Stimulated activated CD4-positive, alpha-beta T cell treated with anti-CD3 and anti-CD28 coated beads, Interleukin-1b, Interleukin-23, amount 100 ng/mL, for 1 hour (primary cell): ENCODE measurements at places on chromosomes 3 and 15.

DNA sequence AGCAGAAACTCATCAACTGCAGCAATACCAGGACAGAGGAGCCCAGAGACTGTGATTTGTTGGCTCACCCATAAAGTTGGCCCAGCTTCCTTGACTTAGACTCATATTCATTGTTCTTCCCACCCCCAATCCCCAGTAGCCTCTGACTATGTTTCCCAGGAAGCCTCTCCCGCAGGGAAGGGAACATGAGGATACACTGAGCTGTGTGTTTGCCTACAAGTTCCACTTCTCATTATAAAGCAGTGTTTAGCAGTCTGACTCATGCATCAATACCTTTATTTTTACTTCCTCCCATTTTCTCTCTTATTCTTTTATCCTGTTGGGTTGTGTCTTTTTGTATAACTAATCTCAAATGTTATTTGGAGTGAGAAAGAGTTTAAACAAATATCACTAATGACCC is 111.6 kb upstream of the PHLDB2 start:
- no peak for DNase-seq

- no peak for DNase-seq
These were observed 150.6 kb downstream of the KCNMB2 start for GRCh38 chr3:178686826-178687225.

GRCh38 chr3:36919439-36920160 is 25.3 kb downstream of the TRANK1 start:
- no peak for DNase-seq

DNA sequence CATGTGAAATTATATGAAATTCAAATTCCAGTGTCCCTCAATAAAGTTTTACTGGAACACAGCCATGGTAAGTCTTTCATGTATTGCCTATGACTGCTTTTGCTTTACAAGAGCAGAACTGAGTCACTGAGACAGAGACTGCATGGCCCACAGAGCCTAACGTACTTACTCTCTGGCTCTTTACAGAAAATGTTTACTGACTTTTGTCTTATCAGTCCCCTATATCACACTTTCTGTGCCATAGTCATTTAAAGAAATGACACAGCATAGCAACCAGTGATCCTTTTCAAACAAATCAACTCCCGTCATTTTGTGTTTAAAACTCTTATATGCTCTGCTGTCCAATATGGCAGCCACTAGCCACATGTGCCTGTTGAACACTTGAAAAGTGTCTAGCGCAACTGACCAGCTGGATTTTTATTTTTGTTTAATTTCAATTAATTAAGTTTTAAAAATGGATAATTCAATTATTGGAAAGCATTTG is 129.7 kb upstream of the CDIN1 start:
- DNase-seq, result no peak

- DNase-seq, result no peak
These were observed 100.1 kb upstream of the NPHP3 start for GRCh38 chr3:132822266-132822665.

- no peak for DNase-seq
These were observed 1.9 kb downstream of the ADAMTS9 start for GRCh38 chr3:64685800-64686445.

DNA sequence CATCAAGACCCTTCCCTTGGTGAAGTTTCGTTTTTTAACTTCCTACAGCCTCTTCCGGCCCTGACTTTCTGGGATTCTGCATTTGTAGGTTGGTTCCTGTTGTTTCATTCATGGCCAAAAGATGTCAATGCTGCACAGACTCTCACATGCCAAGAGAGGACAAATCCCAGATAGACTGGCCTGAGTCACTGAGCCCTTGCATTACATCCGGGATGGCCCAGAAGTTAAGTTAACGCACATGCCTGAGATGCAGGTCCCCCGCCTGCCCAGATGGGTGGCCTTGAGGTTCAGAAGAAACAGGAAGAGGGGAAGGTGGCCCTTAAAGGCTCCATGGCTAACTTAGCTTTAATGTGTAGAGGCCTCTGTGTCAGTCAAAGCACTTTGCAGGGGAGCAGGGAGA is 51.6 kb upstream of the SRGAP3 start:
- DNase-seq, result no peak

DNA sequence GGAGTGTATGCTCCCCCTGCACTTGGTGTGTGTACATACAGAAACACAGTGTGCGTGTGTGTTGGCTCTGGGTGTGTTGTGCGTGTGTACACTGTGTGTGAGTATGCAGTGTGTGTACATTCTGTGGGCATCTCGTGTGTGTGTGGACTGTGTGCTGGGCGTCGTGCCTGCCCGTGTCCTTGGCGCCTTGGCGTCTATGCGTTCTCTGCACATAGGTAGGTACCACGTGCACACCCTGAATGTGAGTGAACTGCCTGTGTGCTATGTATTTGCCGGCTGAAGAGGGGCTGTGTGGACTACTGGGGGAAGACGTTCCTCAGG is 481 bp upstream of the ECE2 start:
- DNase-seq, result no peak

DNA sequence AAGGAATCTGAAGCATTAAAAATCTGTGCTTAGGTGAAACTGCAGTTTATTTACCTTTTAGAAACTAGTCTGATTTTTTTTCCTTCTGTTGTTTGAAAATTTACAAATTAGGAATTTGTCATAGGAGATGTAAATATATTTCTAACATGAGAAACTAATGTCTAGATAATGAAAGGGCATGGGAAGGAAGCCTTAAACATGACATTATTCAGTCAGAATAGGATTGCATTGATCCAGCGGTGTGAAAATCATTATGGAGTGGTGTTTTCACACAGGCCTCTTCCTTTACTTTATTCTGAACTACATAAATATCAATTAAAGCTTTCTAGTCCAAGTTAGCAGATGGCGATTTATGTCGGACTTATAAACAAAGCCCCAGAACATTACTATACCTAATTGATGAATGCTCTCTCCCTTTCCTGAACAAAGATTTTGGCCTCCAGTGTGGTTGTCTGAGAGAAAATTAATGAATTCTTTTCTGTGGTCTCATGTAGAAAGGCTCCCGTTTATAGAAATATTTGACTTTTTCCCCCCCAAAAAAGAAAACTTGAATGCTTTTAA is 37.9 kb downstream of the FNDC3B start:
- no peak for DNase-seq

GRCh38 chr3:36868614-36869436 is 76.0 kb downstream of the TRANK1 start:
- DNase-seq, result peak; percentile 16

DNA sequence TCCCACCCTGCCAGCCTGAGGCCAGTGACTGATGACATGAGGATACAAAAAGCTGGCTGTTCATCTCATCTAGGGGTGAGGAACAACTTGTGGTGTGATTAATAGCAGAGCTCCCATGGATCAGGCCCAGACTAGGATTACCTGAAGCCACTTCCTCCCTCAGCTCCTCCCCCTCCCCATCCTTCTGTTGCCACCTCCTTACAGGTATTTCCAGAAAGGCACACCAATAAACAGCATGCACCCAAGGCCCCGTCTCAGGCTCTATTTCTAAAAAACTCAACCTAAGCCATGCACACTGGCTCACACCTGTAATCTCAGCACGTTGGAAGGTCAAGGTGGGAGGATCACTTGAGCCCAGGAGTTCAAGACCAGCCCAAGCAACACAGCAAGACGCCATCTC is 54.1 kb downstream of the SRGAP3 start:
- no peak for DNase-seq

- DNase-seq, result no peak
These were observed 908 bp upstream of the RARB start for GRCh38 chr3:25427155-25427554.

DNA sequence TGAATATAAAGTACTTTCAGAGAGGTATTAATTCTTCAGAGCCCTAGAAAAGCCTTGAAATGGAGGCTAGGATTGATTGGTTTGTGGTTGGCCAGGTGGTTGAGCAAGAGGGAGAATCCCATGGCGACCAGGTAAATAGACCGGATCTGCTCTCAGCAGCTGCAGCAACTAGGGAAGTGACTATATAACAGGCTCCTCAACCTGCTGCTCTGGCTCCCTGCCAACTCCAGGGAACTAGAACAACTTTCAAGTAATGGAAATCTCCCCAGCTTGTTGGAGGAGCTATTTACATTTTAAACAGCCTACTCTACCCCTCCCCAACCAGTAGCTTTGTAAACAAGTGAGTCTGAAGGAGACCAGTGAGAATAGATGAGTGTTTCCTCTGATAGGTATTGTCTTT is 121.8 kb upstream of the CADM2 start:
- DNase-seq, result no peak

GRCh38 chr3:102161384-102162006 is 273.3 kb upstream of the ZPLD1 start:
- no peak for DNase-seq

GRCh38 chr3:119541547-119541946 is 17.9 kb downstream of the CD80 start:
- no peak for DNase-seq

- no peak for DNase-seq
These were observed 14.7 kb downstream of the IQGAP1 start for GRCh38 chr15:90402767-90403166.

GRCh38 chr15:101135532-101136166 is 116.2 kb downstream of the CHSY1 start:
- no peak for DNase-seq

DNA sequence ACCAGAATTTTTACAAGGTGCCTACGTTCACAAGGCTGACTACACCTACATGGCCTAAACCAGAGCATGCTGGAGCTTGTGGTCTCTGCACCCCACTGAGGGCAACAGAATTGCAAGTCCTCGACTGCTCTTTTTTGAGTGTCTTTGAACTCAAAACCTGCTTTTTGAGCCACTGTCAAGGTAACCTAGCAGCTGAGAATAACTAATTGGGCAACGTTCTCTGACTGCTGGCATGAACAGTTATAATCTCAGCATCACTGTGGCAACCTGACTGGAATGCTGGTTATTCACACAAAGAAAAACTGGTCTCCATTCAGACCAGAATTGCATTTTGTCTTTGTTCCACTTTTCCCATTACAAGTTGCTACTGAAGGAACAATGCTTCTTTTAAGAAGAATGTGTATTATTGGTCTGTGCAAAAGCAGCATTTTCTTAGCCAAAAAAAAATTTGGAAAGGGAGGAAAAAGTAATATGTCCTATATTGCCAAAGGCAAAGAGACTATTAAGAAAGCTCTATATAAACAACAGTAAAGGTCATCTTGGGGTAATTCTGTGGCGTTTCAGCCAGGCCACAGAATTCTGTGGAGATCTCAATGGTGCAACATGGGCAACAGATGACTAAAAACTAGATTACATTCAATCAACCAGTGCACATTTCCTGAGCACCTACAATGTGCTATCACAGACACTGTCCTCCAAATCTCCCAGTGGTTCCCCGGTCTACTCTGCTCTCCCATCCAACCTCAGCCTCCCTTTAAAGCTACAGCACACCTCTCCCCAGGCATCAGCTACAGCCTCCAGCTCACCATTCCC is 76.8 kb downstream of the TNIK start:
- no peak for DNase-seq

- DNase-seq, result no peak
These were observed 13.8 kb upstream of the FAM219B start for GRCh38 chr15:74920456-74920855.

DNA sequence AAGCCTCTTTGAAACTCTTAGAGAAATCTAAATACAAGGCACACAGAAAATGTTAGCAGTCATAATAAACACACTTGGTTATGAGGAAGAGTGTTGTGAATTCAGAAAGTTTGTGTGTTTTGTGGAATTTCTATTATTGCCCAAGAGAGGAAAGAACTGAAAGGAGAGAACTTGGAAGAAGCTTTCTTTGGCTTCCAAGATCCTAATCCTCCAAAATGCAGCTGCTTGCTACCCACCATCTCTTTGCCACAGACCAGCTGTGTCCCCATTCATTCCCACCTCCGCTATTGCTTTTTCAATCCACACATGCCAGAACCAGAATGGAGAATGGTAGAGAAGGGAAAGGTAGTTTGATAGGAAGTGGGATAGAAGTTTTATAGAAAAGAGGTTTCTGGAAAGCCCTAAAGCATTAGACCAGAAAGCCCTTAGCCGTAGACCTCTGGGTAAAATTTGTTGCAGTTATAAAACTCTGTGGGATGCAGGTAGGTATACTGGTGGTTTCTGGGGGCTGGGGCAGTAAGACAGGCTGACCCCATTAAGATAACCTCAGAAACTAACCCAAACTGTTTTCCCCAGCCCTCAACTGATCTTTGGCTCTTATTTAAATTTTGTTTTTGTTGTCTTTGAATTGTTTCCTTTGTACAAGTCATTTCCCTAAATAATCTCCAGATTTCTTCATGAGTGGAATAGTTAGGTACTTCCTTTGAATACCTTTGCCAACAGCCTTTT is 108.5 kb downstream of the FILIP1L start:
- DNase-seq, result no peak

DNA sequence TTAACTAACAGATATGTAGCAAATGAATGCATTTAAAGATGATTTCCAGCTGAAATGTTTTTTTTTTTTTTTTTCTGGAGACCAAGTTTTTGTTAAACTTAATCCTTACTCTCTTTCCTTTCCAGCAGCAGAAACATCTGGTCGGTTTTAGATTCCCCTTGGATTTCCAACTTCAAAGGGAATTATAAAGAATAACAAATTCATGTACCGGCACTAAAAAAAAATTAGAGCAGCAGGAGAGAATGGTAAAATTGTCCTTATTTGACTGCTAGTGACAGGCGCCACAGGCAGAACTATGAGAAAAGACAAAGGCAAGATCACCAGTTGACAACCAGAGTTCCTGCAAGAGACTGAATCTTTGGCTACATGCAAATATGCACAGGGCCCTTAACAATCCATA is 393.3 kb downstream of the TIGIT start:
- DNase-seq, result no peak

DNA sequence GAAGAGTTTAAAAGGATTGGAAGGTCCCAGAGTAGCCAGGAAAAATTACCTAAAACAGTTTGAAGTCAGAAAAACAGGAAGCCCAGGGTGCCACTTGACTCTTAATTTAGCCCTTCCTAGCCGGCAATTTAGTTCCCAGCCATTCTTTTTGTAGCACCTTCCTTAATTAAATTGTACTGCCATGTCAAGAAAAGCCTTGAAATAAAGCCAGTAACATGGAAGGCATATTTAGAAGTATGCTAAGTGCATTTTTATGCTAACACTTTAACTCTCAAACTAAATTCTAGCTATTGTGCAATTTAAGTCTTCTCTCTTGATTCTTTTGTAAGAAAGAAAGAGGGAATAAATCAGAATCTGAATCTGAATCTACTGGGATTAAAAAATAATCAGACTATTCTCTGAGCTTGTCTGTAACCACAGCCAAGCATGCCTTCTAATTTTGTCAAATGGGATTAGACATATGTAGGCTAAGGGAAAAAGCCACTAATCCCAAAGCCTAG is 43.2 kb downstream of the MAP3K13 start:
- DNase-seq, result no peak

DNA sequence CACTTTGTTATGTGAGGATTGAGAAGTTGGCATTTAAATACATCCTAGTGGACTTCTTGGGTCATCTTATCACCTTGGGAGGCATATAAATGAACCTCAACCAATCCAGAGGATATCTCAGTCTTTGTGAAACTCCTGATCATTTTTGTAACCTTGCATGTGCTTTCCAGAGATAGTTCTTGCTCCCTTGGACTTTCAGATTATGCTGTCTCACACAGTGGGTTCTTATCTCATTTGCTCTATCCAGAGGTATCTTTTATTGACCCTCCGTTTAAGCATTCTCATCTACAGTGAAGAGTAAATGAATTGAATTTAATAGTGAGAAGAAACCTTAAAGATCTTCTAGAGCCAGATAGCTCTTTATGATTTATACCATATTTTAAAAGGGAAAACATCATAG is 10.4 kb downstream of the ARMC8 start:
- no peak for DNase-seq

- DNase-seq, result no peak
These were observed 186.1 kb upstream of the CGNL1 start for GRCh38 chr15:57190208-57190607.
